ENCODE measurements at places on chromosomes 3 and 15.

DNA sequence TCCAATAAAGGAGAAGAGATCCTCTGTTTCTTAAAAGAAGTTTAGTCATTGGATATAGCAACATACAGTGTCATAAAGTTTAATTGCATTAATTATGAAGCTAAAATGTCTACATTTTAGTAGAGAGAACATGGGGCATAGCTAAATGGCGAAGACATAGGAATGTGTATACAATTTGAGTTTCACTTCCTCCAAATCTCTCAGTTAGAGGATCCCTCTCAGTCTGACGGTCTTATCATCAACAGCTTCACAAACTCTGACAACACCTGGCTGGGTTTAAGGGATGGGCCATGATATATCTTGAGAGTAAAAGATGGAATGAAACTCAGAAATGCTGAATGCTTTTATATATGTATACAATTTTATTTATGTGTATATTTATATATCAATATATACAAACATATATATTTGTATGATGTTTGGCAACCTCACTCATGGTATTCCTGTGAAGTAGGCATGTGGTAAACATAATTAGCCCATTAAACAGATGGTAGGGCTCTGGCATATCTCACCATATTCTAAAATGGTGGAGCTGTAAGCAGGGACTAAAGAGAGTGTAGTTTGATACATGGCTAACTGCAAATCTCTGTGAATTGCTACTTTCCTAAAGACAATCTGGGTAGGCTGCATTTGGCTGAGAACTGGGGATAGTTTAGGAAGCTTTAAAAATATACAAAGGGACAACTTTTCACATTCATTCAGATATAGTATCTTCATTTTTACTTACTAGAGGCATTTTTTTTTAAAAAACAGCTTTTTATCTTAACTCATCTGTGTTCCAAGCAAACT, 111.6 kb downstream of the TIGIT start:
- DNase-seq = no peak

GRCh38 chr3:188303286-188303799, 149.4 kb downstream of the LPP start:
- DNase-seq = no peak

DNA sequence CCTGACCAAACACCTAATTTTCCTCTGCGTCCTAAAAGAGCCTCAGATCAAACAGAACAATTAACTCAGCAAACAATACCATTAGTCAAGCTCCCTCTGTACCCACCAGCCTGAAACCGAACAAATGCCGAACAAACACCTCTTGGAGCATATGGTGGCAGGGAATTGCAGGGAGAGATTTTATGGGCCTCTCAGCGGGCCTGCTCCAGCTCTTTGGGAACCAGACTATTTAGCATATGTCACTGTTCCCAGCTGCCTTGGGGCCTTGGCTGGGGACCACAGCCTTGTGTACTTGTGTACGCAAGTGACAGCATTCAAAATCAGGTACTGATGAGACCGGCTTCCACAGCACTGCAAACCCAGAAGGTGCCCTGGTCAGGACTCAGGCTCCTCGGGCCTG, 388.8 kb upstream of the PPP2R3A start:
- DNase-seq = no peak

DNA sequence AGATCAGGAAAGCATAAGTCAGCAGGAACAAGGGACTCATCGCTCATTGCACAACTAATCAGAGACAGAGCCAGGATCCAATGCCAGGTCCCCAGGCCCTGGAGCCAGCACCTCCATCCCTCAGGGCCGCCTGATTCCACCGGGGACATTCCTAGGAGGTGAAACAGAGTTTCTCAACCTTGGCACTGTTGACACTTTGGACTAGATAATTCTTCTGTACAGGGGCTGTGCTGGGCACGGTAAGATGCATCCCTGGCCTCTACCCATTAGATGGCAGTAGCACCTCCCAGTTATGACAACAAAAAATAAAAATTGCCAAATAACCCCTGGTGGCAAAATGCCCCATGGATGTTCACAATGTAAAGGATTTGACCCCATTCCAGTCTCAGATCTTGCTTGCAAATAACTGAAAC, 127.7 kb downstream of the MTHFS start:
- no peak for DNase-seq

DNA sequence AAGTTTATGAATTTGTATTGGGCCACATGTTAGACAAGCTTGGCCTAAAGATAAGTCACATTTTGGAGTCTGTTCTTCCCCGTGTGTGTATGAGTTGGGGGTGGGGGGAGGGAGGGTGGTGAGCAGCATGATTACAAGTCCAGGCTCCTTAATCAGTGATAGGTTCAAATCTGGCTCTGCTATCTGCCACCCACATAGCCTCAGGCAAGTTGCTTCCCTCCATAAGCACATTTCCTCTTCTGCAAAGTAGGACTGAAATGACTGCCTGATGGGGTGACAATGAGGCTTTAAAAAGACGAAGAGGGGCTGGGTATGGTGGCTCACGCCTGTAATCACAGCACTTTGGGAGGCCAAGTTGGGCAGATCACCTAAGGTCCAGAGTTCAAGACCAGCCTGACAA, 1.1 kb upstream of the SPATA12 start:
- DNase-seq = no peak

DNA sequence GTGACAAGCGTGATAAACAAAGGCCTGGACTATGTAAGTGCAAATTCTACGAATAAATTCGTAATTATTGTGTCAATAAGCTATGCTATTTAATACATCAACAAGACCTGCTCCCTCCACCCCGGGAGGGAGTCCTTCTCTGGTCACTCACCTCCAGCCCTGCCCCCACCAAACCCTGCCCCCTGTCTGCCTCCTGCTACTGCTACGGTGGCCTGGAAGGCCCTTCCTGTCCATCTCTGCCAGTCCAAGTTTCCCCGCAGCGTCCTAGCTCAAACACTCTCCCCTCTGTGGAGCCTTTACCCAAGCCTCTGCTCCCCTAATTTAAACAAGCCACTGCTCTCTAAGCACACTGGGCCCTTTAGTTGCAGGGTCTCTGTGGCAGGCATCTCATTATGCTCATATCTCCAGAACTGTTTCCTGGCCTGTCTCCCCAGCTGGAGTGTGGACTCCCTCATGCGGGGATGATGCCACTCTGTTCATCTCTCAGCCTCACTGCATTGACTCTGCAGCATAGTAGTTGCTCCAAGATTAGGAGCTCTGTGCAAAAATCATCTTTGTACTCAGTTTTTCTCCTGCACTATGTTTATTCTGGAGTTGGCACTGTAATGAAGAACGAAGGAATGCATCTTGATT, 241.2 kb downstream of the NTRK3 start:
- no peak for DNase-seq

- no peak for DNase-seq
Observed at GRCh38 chr3:31241533-31241932, 291.2 kb upstream of the STT3B start.

GRCh38 chr15:37103475-37104423, 3.4 kb upstream of the MEIS2 start:
- DNase-seq = no peak

- no peak for DNase-seq
Observed at GRCh38 chr15:25655207-25655948, 207.7 kb downstream of the ATP10A start.

DNA sequence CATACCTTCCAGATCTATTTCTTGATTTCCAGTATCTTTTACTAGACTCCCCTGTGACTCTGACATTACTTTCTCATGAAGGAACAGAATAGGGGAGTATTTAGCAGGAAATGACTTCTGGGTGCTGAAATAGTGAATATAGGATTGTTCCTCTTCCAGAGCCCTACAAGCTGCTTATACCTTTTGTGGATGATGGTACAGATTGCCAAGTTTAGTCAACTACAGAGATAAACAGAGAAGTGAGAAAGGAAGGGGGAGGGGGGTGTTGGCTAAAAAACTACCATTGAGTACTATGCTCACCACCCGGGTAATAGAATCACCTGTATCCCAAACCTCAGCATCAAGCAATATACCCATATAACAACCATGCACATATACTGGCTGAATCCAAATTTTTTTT, 298.3 kb upstream of the GPR149 start:
- no peak for DNase-seq

DNA sequence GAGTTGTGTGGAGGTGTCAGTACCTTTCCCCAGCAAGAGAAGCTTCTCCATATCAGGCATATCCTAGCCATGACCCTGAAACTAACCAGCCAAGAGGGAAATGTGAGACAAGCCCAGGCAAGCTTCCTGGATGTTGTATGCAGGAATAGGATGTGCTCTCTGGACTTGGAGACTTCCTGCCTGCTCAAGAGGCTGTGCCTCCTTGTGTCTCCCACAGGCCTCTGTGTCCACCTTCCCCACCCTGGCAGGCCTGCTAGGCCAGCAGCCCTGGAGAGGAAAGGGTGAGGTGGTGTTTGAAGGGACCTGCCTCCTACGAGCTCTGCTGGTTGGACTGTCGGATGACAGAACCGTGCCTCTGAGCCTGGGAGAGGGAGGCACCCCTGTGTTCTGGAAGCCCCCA, 2.1 kb upstream of the DYNLT2B start:
- DNase-seq = no peak

DNA sequence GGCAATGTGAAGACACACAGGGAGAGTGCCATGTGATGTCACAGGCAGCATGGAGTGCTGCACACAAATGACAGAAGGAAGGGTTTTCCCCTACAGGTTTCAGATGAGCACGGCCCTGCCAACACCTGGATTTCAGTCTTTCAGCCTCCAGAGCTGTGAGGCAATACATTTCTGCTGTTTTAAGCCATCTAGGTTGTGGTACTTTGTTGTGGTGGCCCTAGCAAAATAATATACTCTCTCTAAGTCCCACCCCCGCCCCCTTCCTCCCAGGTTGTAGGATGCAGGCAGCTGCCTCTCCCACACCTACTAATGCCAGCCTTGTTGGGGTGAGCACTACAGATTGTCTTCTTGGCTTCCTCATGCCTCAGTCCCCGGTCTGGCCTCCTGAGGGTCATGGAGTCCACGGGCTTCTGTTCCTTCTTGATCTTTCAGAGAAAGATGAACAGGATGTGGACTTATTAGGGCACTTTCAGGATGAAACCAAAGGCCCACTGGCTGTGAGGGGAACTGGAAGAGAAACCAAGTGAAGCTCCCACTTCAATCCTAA, 180.0 kb downstream of the CD47 start:
- DNase-seq = no peak

DNA sequence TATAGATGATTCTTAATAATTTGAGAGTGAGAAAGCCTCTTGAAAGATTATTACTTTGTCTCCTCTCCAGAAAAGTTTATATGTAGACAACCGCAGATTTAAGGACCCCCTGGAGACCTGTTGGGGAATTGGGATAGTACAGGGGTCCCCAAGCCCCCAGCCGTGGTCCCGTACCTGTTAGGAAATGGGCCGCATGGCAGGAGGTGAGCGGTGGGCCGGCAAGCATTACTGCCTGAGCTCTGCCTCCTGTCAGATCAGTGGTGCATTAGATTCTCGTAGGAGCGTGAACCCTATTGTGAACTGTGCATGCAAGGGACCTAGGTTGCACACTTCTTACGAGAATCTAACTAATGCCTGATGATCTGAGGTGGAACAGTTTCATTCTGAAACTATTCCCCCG, 78.3 kb downstream of the PFN2 start:
- DNase-seq = no peak

- DNase-seq = no peak
Observed at GRCh38 chr3:71247958-71248335, 335.6 kb downstream of the FOXP1 start.

DNA sequence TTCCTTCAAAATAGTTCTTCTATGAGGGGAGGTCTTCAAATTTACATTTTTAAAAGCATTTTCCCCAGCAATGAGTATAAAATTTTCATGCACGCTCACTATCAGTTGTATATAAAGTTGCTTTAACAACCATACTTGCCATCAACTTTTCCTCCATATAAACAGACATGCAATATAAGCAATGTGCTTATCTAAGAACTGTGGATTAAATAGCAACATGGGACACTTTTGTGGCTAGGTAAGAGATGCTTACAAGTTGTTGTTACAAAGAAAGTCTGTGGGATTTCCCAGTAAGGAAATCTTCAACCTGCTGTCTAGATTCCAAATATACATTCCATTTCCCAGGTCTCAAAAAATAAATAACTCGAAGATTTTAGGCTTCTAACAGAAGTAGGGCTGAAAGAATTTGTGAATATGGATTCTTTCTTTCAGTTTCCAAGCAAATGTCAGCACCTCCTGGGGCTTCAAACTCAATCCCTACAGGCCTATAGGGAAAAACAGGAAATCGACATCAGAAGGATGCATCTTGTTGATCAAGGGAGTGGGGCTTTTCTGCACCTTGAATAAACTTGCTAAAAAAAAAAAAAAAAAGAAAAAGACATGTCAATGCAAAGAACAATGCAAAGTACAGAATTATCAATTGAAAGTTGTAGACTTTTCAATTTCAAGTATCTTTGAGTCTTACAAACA, 16.1 kb downstream of the TNIK start:
- DNase-seq = no peak

- no peak for DNase-seq
Observed at GRCh38 chr15:94638183-94638582, 406.8 kb downstream of the MCTP2 start.

DNA sequence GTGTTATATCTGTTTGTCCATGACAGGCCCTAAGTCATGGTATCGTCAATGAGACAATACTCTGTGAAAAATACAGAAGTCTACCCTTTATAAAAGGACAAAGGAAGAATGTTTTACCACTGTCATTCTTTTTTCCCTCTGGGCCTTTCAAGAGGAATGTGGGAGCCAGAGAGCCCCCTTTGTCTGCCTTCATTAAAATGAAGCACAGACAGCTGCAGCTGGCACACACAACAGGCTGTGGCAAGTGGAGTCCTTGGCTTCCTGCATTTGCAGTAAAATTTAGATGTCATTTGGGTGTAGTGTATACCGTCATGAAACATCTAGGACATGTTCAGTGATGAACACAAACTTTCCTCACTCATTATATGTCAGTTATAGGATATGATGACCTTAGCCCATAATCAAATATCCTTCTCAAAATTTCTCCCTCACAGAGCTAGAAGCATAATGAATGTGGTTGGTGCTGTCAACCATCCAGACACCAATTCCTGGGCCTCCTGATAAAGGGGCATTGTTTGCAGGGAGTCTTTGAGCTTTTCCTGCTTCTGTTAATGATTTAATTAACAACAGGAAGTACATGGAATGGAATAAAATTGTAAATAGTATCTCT, 76.4 kb downstream of the DHX36 start:
- DNase-seq = no peak

GRCh38 chr15:95972041-95972553, 358.4 kb upstream of the NR2F2 start:
- DNase-seq = no peak

DNA sequence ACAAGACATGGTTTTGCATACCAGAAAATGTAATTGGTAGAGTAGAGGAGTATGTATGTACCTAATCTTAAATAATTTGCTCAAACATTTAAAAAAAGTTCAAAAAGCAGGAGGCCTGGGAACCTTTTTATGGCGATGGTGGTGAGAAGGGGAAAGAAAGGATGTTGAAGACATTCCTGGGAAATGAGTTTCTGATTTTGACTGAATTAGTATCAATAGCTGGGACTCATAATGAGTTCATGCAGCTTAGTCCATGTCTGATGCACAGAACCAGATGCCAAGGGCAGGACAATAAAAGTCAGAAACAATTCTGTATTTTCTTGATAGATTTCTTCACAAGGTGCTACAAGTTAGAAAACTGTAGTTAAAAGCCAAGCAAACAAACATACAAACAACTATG, 395.3 kb downstream of the GAP43 start:
- no peak for DNase-seq

Measured in stimulated activated CD4-positive, alpha-beta T cell treated with anti-CD3 and anti-CD28 coated beads, Interleukin-15, amount 100 ng/mL, for 1 hour (primary cell).